Calu3 (cell line): ENCODE measurements at places on chromosomes 1 and 21. TPM values are rescaled to one million over a fixed set of nuclear protein-coding genes. Genes with fewer than 3 reads are reported as not detected.

DNA sequence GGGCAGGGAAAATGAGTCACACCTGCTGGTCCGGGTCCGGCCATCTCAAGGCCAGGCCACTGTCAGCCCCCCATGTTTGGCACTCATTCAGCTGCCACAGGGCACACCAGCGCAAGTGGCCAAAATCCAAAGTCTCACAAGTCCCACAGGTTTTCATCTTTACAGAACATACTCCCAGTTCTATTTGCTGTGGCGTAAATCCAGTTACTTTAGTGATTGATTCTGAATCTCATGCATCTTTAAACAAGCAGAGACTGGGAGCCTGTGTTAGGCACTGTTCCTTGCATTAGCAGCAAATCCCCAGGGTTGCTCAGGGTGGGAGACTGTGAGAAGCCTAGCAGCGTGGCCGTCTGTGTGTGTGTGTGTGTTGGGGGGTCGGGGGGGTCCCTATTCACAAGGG is 1.1 kb upstream of the SLC2A5 start:
- H3K36me3 ChIP-seq, result no peaks in the 10 kb centered on the region
- H3K27me3 ChIP-seq, result no peaks in the 10 kb centered on the region
- no peaks in the 10 kb centered on the region for H3K4me1 ChIP-seq
- no peak overlapping the region for H3K27ac ChIP-seq
- no peak overlapping the region for H3K4me3 ChIP-seq

The PPM1J gene
- 1.3 and 2.2 TPM in 2 replicates for total RNA-seq

- no peaks in the 10 kb centered on the region for H3K27me3 ChIP-seq
- H3K27ac ChIP-seq, result no peak overlapping the region
- H3K4me1 ChIP-seq, result no peaks in the 10 kb centered on the region
- no peak for DNase-seq
Measured at GRCh38 chr21:22880573-22880972, 1882.4 kb downstream of the NCAM2 start.

The RFX5 gene
- total RNA-seq, result 82.4 and 88.1 TPM in 2 replicates

GRCh38 chr1:167789501-167789900 is 67.7 kb downstream of the MPZL1 start:
- H3K36me3 ChIP-seq, result peaks cover 31% of the 10 kb centered on the region
- H3K27me3 ChIP-seq, result no peaks in the 10 kb centered on the region
- no peak overlapping the region for H3K4me3 ChIP-seq
- H3K27ac ChIP-seq, result no peak overlapping the region

GRCh38 chr1:89640440-89640839 is 7.5 kb downstream of the LRRC8C start:
- no peak for DNase-seq
- H3K4me3 ChIP-seq, result no peak overlapping the region
- no peaks in the 10 kb centered on the region for H3K36me3 ChIP-seq
- no peak overlapping the region for H3K27ac ChIP-seq
- H3K4me1 ChIP-seq, result peaks cover 11% of the 10 kb centered on the region
- H3K27me3 ChIP-seq, result no peaks in the 10 kb centered on the region

GRCh38 chr21:29189353-29189752 is 58.9 kb downstream of the MAP3K7CL start:
- H3K4me3 ChIP-seq, result no peak overlapping the region
- H3K4me1 ChIP-seq, result peaks cover 33% of the 10 kb centered on the region
- H3K27me3 ChIP-seq, result no peaks in the 10 kb centered on the region
- peaks cover 2% of the 10 kb centered on the region for H3K36me3 ChIP-seq
- DNase-seq, result no peak
